RPMI8226 (cell line): ENCODE measurements at places on chromosomes 2 and 18.

DNA sequence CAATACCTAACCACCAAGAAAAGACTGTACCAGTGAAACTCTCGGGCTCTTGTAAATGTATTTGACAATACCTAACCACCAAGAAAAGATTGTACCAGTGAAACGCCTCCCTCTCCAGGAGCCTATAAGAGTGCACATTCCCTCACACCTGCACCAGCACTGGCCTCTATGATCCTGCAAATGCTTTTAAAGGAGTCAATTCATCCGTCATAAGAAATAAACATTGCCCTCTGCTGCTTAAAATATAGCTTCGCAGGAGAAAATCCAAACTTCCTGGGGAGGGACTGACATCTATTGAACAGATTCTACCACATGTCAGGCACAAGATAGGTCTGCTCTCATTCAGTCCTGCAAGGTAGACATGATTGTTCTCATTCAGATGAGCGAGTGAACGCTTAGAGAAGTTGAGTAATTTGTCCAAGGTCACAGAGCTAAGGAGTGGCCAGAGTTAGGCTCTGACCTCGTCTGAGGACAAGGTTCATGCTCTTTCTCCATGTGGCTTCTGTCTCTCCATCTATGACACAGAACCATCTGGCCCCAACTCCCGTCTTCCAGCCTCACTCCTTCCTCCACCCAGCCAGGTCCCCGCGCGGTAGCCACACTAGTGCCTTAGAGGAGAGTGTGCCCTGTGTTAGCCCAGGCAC lies 38.7 kb downstream of the MCFD2 start:
- DNase-seq: peak; percentile 77

- no peak for DNase-seq
Measured at GRCh38 chr18:69651243-69651642, 250.6 kb downstream of the DOK6 start.

GRCh38 chr2:3631161-3631850 lies 26.7 kb upstream of the ALLC start:
- no peak for DNase-seq

- no peak for DNase-seq
Measured at GRCh38 chr2:28336264-28336980, 56.2 kb upstream of the FOSL2 start.

DNA sequence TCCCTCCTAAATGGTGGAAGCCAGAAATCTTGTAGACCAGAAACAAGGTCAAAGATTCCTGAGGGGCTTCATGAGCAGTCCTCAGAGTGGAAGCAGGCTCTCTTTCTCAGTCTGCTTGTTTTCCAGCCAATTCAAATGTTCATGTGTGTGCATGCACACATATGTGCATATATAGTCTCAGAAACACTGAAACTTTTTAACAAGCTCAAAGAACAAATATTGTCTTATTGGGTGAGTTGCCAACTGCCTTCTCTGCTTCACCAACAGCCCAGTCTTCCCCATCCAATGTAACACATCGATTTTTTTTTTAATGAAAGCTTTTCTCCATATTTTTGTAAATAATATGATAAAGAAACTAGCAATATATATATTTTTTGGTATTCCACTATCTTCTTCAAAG lies 3.7 kb downstream of the CACNB4 start:
- DNase-seq: no peak

GRCh38 chr2:39141334-39142271 lies 20.8 kb upstream of the SOS1 start:
- no peak for DNase-seq

GRCh38 chr2:113012436-113013335 lies 7.4 kb downstream of the IL36A start:
- no peak for DNase-seq

GRCh38 chr2:236473691-236474090 lies 95.9 kb upstream of the ACKR3 start:
- no peak for DNase-seq

DNA sequence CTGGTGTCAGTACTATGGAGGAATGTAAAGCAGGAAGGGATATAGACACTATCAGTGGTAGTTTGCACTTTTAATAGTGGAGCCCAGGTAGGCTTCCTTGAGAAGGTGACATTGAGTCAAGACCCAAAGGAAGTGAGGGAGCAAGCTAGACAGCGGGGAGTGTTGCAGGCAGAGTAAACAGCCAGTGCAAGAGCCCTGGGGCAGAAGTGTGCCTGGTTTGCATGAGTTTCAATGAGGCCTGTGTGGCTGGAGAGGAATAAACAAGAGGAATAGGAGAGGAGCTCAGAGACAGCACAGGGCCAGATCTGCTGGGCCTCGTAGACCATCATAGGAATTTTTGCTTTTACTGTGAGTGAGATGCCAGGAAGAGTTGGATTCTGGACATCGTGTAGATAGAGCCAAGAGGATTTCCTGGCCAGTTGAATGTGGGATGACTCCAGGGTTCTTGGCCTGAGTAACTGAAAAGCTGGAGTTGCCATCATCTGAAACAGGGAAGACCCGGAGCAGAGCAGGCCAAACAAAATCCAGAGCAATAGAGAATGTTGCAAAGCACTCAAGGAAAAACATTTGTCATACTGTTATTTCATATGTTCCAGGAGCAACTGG lies 102.5 kb downstream of the SP3 start:
- DNase-seq: no peak

DNA sequence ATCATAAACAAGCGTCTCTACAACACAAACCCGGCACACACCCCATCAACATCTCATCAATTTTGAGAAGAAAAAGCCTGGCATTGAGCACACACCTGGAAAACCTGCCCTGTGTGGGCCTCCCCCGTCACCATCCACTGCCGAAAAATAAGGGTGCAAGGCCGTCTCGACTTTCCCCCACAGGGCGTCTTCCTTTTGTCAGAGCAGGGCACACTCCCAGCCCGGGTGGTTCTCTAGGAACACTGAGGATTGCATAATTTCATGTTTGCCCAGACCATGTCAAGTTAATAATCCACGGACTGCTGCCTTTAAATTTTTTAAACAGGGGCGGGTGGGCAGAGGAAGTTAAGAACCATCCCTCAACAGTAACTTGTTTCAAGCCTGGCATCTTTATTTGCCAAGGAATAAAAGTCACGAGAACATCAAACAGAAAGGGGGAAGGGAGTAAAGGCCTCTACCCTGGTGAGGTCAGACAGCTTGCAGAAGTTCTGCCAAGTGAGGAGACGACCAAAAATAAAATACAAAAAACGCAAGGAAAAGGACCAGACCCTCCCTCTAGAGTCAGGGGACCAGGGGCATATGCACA lies 2.1 kb downstream of the TFCP2L1 start:
- DNase-seq: no peak

DNA sequence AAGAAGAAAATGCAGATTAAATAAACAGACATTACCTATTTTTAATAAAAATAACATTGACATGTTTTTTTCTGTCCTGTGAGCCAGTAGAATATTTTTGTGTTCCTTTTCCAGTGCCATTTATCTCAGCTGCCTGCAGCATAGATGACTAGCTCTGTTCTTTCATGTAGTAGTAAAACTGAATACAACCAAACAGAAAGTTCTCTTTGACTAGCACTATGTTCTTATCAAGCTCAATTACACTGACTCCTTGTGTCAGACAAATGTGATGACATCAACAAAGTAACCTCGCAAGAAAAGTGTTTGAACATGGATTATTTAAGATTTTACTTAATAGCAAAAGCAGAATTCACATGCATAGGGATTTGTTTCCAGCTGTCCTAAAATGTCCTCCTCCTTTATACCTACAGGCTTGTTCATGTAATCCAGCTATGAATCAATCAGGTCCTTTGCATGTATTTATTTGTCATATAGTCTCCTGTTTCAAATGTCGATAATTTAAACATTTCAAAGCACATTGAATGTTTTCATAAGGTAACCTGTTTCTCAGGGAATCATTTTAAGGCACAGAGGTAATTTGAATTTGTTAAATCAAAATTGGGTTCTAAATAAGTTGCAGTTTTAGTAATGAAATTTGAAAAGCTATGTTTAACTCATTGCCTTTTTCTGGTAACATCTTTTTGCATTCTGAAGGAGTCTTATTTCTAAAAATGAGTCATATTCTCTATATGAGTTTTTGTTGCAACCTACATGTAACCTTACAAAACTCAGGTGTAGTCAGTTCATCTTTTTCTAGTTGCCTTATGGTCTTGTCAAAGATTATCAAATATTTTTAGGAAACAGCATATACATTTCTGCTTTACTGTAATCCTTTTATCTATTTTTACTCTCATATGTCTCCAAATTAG lies 215.3 kb upstream of the GULP1 start:
- DNase-seq: no peak

- DNase-seq: no peak
Measured at GRCh38 chr2:178005756-178006155, 66.8 kb downstream of the PDE11A start.

DNA sequence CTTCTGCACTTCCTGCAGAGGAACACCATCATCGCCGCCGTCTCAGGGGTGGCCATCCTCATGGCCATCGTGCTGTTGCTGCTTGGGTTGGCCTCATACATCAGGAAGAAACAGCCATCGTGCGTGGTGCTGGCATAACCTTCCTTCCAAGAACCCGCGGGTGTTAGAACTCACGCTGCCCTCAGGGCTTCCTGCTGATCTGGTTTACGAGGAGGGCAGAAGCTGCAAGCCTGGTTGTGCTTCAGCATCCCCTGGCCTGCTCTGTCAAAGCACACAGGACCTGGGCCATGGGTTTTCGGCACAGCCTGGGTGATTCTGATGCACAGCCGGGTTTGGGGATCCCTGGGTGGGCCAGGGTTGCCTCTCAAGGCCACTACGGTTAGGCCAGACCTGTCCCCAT lies 12.2 kb upstream of the ZAP70 start:
- DNase-seq: no peak

DNA sequence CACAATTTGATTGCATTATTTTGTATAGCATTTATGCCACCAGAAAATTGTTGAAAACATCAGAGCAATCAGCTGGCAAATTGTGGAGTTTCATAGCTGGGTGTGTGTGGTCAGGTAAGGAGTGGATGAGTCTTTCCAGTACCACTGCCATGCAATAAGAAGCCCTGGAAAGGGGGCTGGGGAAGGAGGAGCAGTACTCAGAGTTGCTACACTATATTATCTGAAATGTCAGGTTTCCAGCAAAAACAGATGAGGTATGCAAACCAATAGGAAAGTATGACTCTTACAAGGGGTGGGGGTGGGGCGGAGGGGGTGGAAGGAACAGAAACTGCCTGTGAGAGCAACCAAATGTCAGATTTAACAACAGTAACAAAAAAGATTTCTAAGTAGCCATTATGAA lies 112.2 kb downstream of the SOS1 start:
- DNase-seq: no peak

DNA sequence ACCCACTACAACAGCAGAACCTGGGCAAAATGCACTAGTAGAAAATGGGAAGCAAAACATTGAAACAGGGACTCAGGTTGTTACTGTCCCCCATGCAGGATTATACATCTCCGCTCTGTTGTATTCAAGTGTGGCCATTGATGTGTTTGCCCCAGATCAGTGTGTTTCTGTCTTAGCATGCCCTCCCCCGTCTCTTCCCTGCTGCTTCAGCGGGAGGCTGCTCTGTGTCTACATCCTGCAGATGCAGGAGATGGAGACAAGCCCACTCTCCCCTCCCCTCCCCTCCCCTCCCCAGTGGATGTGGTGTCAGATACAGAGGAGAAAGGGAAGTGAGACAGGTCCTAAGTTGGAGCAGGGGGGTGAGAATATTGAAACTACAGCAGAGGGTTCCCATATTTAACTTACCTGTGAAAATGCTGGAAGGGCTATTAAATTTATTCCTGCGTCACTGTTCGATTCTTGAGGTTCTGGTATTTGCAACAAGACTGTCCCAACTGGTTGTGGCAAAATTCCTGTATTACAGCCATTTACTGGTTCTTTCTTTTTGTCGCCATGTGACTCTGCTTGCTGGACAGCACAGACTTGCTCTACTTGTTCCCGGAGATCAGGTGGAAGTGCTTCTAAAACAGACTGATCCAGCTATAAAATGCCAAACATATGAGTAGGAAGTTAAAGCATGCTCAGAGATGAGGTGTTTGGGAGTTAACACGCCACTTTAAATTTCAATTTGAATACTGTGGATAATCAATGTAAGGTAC lies 67.0 kb downstream of the EIF5B start:
- no peak for DNase-seq

DNA sequence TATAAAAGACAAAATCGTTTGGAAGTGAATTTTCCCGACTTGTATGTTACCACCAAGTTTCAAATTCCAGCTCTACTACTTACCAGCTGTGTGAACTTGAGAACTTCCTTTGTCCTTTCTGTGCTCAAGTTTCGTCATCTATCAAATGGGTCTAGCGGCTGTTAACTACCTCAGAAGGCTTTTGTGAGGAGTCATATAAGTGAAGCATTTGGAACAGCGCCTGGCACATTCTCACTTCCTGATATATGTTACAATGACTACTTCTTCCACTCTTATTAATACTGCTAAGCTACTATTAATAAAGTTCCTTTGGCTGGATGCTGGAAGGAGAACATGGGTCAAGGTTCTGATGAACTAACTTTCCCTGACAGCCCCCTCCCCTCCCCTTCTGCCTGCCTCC lies 104.5 kb downstream of the MEIS1 start:
- peak; percentile 19 for DNase-seq

DNA sequence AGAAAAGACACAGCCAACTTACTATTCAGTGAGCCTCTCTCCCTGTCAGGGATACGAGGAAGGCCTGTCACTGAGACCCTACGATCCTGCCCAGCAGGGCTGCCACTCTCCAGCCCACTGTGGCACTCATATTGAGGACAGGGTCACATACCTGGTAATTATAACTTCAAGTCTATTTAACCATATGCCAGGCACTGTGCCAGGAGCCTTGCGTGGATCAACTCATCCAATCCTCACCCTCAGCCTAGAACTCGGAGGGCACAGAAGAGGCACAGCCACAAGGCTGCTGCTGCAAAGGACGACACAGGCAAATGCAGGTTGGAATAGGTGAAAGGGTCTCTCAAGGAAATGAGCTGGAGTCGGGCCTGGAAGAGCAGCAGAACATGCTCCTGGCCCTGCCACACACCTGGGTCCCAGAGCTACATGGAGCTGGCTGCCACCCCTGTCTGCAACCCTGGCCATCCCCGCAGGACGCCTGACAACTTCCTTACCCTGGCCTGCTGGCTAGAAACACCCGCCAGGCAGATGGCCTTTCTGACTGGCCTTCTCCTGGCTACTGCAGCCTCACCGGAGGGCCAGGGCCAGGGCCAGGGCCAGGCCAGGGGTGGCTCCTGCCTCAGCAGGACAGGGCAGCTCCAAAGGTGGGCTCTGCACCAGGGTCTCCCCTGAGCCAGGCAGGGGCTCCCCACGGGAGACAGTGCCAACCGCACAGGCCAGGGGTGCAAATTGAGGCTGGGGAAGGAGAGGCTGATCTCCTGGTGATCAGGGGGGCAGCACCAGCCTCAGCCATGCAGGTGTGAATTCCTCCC lies 32.1 kb upstream of the SLC66A3 start:
- no peak for DNase-seq

GRCh38 chr2:152626911-152627339 lies 90.3 kb downstream of the PRPF40A start:
- DNase-seq: no peak

- DNase-seq: no peak
Measured at GRCh38 chr2:129957891-129958290, 21.6 kb upstream of the RAB6C start.

- DNase-seq: peak; percentile 59
Measured at GRCh38 chr18:77124452-77124922, 8.1 kb downstream of the MBP start.
